CD4-positive, CD25-positive, alpha-beta regulatory T cell (primary cell): ENCODE measurements at places on chromosomes 1 and 21. TPM values are rescaled to one million over a fixed set of nuclear protein-coding genes. Genes with fewer than 3 reads are reported as not detected.

FAM110D gene
- total RNA-seq, result not detected

CFHR3 gene
- not detected for total RNA-seq

TRIM58 gene
- 2.9 TPM for total RNA-seq

FCRLA gene
- not detected for total RNA-seq

NBPF4 gene
- total RNA-seq, result not detected

APOBEC4 gene
- total RNA-seq, result not detected

TIAM1 gene
- total RNA-seq, result 142 TPM

HPDL gene
- total RNA-seq, result not detected

VSIG8 gene
- total RNA-seq, result not detected

GRCh38 chr1:209625791-209626285, 26.4 kb downstream of the LAMB3 start:
- DNase-seq, result no peak

GRCh38 chr1:211091867-211092266, 42.1 kb downstream of the KCNH1 start:
- DNase-seq, result no peak

DNA sequence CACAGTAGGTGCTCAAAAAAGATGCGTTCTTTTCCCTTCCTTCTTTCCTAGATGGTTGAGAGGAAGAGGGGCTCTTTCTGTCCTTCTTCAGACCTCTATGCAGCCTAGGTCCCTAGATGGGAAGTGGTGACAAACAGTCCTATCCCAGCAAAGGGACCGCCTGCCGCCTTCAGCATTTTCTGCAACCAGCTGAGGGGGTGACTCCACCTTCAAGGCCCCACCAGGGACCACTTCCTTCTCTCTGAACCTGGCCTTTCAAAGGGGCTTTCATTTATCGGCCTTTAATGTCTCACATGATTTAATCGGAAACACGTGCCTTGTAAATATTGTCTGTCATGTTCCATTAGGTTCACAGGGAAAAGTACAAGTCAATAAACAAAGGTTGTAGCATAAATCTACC, 32.6 kb downstream of the GLIS1 start:
- DNase-seq, result no peak

GRCh38 chr21:41560661-41561158, 52.8 kb upstream of the TMPRSS2 start:
- DNase-seq, result no peak

GRCh38 chr1:207833381-207833780, 77.5 kb downstream of the CD34 start:
- no peak for DNase-seq

DNA sequence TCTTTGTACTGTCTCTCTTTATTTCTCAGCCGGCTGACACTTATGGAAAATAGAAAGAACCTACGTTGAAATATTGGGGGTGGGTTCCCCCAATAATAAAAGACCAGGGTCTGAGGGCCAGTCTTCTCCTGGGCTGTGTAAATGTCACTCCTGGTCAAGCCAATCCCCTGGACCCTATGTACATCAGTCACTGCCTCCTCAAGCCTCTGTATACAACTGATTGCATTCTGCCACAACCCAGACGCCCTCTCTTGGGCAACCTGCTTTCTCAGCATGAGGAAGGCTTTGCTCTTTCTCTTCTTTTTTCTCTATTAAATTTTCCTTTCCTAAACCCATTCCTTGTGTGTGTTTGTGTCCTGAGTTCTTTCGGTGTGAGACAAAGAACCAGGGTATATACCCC, 84.1 kb upstream of the SERBP1 start:
- no peak for DNase-seq

DNA sequence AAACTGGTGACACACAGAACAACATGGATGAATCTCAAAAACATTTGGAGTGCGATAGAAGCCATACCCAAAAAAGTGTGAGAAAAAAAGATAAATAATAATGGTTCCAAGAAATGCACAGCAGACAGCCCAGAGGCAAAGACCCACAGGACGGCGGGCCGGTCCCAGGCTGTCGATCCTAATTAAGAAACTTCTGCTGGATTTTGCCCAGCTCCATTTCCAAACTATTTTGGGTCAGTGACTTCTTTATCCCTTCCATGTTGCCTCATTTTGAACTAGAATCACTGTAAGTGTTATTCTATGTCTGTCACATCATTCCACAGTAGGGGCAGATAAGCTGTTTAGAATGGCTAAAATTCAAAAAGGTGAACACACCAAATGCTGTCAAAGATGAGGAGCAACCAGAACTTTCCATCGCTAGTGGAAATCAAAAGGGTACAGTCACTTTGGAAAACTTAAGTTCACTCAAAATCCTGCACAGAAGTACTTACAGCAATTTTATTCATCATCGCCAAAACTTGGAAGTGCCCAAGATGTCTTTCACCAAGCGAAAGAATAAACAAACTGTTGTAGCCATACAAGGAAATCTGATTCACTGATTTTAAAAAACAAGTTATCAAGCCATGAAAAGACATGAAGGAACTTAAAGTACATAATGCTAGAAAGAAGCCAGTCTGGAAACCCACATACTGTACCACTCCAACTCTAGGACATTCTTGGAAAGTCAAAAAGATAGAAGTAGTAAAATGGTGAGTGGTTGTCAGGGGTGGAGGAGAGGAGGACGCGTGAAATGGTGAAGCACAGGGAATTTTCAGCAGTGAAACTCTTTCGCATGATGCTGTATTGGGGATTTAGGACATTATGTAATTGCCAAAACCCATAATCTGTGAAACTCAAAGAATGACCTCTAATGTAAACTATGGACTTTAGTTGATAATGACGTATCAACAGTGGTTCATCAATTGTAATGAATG, 7.5 kb downstream of the NBPF1 start:
- no peak for DNase-seq

DNA sequence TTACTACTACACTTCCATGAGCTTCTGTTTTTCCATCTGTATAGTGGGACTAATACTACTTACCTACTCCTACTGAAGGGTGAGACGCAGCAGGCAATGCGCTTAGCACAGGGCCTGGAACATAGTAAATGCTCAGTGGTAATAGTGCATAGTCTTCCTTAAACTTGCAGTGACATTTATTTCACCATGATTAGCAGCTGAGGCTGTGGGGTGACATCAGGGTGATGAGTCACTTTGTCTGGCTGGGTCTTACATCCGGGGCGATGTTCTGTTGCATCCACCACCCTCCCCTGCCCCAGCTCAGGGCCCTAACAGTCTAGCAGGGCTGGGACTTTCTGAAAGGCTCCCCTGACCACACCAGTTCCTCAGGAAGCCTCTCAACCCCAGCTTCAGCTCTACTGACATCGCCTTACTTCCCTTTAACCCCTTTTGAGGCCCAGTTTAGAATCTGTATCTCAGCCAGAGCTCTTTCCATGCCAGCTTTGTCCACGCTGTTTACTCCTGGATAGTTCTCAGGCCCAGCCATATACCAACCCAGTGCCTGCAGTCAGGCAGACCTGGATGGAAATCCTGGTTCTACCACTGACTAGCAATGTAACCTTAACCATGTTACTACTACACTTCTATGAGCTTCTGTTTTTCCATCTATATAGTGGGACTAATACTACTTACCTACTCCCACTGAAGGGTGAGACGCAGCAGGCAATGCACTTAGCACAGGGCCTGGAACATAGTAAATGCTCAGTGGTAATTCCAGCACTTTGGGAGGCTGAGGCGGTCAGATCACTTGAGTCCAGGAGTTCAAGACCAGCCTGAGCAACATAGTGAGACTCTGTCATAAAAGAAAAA, 66.3 kb downstream of the CD58 start:
- peak; percentile 74 for DNase-seq

GRCh38 chr1:179126338-179127060, 44.6 kb downstream of the TOR3A start:
- DNase-seq, result no peak

GRCh38 chr21:26495283-26495849, 77.7 kb downstream of the CYYR1 start:
- no peak for DNase-seq

DNA sequence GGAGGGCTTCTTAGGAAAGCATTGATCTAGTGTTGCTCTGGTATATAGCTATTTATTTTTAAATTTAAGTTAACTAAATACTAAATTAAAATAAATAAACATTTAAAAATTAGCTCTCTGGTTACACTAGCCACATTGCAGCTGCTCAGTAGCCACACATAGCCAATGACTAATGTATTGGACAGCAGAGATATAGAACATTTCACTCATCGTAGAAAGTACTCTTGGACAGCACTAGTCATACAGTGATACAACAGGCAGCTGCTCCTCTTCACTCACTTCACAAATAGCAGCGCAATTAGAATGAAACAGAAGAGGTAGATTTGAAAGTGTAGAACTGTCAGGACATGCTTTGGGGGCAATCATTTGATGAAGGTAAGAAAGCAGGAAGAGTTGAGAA, 245.4 kb downstream of the PBX1 start:
- no peak for DNase-seq

GRCh38 chr1:171883849-171884248, 42.6 kb downstream of the DNM3 start:
- peak; percentile 17 for DNase-seq

DNA sequence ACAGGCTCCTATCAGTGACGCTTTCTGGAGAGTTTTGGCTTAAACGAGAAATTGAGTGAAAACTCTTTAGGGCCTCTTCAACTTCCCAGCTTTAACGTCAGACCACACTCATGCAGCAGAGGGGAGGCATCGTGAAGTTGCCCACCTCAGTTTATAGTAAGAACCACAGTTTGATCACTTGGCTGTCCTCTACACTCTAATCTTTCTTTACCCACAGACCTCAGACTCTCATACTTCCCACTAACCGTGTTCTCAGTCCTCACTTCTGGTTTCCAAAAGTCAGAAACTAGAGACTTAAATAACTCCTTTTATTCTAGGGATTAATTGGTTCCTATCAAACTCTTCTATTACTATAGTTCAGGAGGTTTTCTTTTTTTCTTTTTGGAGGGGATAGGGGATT, 302.2 kb downstream of the NTNG1 start:
- DNase-seq, result no peak

DNA sequence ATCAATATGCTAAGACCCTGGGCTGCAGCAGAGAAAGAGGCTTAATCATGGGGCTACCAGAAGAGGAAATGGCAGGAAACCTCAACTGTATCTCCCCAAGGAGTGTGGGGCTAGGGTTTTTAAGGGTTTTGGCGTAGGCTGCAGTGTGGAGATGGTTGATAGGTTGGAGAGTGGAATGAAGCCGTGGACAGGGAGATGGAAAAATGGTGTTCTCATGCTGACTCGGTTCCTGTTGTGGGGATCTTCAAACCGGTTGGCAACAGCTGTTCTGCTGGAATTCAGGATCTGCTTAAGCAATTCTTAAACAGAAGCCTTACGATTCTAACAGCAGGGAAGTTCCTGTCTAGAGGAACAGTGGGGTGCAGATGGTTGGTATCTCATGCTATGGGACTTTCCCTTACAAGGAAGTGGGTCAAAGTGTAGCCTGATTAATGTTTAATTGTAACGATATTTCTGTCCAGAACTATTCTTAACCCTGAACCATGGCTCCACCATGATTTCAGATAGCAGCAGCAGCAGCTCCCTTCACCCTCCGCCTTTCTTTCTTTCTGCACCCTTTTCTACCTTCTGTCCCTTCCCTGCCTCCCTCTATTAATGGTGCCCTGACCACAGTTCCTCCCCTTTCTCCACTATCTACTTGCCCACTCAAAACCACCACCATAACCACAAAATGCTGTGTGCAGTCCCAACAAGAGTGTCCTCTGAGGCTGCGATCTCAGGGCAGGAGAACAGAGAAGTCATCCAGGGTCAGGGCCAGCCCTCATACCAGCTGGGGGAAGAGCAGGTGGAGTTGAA, 30.8 kb downstream of the RSPH1 start:
- DNase-seq, result no peak

DNA sequence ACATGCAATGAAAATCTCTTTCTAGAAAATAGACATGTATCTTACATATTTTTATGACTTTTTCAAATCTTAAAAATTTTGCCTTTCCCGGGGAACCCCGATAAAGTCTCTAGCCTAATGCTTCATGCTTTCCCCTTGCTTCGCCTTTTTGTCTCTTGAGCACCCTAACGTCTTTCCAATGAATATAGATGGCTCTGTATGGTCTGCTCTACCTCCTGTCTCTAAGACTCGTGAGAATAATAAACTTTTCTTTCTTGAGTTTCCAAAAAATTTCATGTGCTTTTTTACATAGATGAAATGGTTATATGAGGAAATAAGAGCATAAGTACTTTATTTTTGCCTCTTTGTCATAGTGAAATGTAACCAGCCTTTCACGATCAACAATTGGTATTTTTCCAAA, 202.6 kb downstream of the PDE4B start:
- no peak for DNase-seq

GRCh38 chr1:232457595-232457994, 172.3 kb downstream of the SIPA1L2 start:
- no peak for DNase-seq

- no peak for DNase-seq
Measured at GRCh38 chr1:41533731-41534080, 49.2 kb upstream of the EDN2 start.

- peak; percentile 21 for DNase-seq
Measured at GRCh38 chr1:175208773-175209492, 16.4 kb upstream of the KIAA0040 start.

- DNase-seq, result no peak
Measured at GRCh38 chr1:205670611-205671430, 9.5 kb downstream of the SLC45A3 start.

- DNase-seq, result no peak
Measured at GRCh38 chr1:42336978-42337377, 1.9 kb upstream of the FOXJ3 start.

- DNase-seq, result no peak
Measured at GRCh38 chr21:46284733-46285132, 678 bp downstream of the MCM3AP start.

DNA sequence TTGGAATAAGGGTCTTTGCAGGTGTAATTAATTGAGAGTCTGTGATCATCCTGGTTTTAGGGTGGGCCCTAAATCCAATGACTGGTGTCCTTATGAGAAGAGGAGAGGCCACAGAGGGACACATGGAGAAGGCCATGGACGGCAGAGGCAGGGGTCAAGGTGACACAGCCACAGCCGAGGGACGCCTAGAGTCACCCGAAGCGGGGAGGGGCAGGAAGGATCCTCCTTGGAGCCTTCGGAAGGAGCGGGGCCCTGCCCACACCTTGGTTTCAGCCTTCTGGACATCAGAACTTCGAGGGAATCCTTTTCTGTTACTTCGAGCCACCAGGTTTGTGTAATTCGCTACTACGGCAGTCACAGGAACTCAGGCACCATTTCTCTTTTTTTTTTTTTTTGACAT, 31.1 kb downstream of the RRP1 start:
- no peak for DNase-seq

DNA sequence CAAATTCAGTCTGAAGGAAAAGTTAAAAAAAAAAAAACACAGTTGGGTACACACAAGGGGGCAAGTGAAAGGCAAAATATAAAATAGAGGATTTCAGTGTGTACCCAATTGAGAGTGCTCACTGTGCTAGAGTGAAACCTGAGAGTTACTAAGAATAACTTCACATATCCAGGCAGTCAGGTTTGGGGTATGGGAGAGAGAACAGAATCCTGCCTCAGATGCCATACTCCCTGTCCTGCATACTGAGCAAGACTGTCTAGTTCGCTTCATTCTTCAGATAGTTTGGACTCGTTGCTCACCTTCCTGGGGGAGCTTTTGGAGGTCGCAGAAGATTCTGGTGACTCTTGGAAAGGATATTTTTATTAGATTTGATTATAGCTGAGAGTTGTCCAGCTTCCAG, 20.4 kb downstream of the CEP85 start:
- no peak for DNase-seq

GRCh38 chr1:237269938-237270337, 228.0 kb downstream of the RYR2 start:
- DNase-seq, result no peak
